ENCODE measurements at places on chromosomes 2 and 18.

DNA sequence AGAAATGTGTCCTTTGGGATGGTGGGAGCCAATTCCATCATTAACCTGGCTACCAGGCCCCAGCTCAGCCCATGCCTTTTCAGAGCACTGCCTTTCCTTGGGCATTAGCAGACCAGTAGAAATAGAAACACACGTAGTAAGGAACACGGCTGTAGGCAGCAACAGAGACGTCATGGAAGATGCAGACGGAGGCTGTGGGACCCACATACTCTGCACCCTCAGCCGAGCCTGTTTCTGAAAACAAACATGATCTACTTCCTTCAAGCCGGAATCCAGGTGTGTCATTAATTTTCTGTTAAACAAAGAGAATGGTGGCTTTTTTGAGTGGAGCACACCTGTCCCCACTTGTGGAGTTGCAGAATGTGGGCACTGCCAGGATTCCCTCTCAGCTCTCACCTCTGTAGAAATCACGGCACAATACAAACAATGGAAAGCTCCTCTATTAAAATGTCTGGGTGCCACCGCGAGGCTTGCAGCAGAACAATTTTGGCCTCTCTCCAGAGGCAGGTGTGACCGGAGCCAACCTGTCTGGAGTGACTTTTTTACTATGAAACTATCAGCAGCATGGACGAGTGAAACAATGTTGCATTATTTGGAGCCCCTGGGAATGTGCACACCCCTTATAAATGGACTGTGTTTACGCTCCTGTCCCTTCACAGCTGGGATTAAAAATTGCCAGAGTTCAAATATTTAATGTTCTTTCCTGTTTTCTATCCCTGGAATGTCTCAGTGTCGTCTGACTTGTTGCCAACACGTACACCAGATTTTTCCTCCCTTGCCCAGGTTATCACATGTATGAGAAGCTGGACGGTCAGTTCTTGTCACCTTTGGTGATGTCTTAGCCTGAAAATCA is 31.7 kb downstream of the SPP2 start:
- no peak for DNase-seq

DNA sequence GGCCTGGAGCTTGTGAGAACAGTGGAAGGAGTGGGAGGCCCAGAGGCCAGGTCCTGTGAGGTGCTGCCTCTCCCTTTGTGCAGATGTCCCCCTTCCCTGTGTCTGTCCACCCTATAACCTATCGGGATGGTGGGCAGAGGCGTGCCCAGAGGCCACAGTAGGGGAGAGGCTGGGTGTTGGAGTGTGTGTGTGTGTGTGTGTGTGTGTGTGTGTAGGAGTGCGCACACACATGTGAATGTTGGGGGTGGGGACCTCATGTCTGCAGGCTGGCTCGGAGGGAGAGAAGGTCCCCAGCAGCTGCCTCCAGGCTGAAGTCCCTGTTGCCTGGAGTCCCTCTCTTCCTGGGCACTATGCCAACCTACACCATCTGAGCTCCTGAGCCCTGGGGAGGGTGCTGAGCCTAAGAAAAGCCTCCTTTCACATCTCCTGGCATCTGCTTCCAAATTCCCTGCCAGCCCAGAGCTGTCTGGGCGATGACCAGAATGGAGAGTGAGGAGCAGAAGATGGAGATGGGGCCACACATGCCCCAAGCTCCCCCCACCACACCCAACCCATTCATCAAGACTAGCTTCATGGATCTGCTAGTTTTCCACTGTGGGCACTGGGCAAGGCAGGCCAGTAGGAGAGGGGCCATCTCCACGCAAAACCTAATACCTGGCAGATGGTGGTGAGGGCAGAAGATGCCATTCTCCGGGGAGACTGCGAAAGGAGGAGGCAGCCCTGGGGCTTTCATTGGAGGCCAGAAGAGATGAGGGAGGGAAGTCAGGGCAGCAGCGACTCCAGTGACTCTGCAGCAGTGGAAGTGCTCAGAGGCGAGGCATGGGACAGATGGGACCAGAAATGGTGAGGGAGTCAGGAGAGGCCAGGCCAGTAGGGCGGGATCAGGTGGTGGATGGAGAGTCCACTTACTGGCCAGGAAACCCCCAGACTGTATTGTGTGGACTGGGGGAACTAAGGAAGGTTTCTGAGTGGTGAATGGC is 20.3 kb downstream of the KCNK3 start:
- DNase-seq, result peak; percentile 31

DNA sequence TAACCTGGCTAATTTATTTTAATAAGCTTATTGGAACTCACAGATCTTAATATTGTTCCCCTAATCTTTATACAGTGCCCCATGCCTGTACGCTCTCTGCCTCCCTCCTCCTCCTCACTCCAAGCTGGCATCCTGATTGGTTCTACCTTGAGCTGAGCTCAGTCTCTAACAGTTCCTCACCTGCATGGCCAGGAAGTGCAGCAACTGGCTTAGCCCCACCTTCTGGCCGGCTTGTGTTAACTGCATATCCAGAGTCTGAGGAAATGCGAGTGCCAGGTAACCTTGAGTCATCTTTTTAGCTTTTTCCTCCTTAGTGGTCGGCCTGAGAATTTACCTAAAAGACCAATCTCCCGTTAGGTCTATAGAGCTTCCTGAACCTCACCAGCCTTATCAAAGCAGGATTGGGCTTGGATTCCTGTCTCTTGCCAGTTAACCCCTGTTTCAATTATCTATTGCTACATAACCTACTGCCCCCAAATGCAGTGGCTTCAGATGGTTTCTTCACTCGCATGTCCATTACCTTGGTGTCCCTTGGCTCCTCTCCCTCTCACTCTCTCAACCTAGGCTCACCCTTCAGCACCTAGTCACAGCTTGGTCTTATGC is 89.5 kb upstream of the STK39 start:
- no peak for DNase-seq

- no peak for DNase-seq
These were observed 101.3 kb upstream of the ID2 start for GRCh38 chr2:8580316-8581233.

DNA sequence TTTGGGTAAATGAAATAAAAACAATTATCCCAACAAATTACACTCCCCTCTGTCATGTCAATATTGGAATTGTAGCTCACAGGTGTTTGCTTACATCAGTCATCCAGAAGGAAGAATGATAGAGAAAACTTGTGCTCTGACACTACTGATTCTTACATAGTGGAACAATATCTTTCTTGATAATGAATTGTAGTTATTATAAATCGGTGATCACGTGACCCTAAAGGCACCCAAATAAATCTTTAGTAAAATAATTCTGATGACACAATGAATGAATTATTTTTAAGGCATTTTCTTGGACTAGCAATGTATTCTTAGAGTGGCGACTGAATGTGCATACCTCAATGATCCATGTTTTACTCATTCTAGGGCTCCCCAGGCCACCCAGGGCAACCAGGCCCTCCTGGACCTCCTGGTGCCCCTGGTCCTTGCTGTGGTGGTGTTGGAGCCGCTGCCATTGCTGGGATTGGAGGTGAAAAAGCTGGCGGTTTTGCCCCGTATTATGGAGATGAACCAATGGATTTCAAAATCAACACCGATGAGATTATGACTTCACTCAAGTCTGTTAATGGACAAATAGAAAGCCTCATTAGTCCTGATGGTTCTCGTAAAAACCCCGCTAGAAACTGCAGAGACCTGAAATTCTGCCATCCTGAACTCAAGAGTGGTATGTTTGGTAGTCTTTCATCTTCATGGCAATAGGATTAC is 34.5 kb downstream of the COL3A1 start:
- no peak for DNase-seq

GRCh38 chr2:191954451-191954850 is 107.6 kb upstream of the CAVIN2 start:
- no peak for DNase-seq

DNA sequence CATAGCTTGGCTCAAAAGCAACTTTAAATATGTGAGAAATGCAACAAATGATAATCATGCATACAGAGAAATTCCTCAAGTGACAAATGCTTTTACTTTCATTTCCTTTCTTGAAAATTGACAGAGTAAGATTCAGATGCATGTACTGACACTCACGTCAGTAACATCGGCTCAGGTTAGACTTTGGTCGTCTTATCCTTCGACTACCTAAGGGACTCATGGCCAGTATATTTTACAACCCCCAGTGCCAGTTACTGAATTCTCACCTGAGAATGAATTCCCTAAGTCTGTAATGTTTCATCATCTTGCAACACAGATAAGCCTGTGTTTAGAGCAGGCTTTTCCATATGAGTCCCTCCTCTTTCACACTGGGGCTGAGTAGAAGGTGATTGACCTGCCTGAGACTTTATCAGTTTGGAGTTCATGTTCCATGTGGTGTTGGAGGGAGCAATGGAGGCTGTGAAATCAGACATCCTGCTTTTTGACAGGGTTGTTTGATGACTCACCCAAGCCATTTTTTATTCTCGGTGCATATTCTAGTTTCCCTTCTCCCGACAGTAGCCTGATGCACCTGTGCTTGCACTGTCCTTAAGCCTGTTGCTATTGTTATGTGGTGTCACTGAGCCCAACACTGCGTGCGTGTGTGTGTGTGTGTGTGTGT is 30.5 kb upstream of the ATP8B1 start:
- DNase-seq, result no peak

GRCh38 chr2:24618680-24619079 is 127.6 kb downstream of the NCOA1 start:
- DNase-seq, result no peak

- no peak for DNase-seq
These were observed 62.2 kb downstream of the INPP4A start for GRCh38 chr2:98506881-98507280.

DNA sequence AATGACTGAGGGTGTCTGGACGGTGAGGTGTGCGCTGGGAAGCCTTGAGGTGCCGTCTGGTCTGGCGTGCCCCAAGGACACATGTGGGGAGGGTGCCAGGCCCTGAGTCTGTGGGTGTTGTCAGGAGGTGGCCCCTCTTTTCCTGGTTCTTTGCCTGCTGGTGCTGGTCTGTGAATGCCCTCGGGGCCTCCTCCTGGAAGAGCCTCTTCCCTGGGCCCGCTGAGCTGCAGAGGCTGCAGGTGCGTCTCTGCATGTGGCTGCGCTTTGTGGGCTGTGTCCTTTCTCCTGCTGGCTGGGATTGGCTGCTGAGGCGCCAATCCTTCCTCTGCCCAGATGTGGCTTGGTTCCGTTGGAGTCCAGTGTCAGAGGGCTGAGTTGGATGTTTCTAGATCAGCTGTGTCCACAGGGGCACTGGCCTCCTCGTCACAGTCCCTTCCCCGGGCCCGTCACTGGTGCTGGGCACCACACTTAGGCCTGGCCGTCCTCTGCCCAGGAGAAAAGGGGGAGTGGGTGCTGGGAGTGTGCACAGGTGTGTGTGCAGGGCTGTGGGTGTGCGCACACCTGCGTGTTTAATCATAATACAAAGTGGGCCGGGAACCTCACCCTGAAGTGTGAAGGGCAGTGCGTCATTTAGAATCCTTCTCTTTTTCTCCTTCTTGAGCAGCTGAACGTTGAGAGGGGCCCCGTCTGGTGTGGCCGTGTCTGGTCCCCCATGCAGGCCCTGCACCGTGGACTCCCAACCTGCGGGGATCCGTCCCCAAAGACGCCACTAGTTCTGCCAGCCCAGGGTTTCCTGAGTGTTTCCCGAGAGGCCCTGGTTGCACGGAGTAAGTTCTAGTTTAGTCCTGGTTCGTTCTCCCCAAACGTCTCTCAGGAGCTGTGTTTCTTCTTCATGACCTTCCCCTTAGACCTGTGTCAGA is 35.5 kb downstream of the RTP5 start:
- DNase-seq, result no peak

GRCh38 chr2:27640722-27641245 is 11.9 kb downstream of the GPN1 start:
- DNase-seq, result no peak

- no peak for DNase-seq
These were observed 1109.0 kb upstream of the CHAC2 start for GRCh38 chr2:52658598-52658997.

Data from muscle of arm (tissue), 14 donors.